Bronchial epithelial cell (primary cell): ENCODE measurements at places on chromosomes 6 and 20. TPM values are rescaled to one million over a fixed set of nuclear protein-coding genes. Genes with fewer than 3 reads are reported as not detected.

- no peak for DNase-seq
Observed at GRCh38 chr6:148811459-148811858, 64.6 kb downstream of the UST start.

GRCh38 chr6:135148889-135149288 is 32.2 kb upstream of the MYB start:
- DNase-seq: no peak

DNA sequence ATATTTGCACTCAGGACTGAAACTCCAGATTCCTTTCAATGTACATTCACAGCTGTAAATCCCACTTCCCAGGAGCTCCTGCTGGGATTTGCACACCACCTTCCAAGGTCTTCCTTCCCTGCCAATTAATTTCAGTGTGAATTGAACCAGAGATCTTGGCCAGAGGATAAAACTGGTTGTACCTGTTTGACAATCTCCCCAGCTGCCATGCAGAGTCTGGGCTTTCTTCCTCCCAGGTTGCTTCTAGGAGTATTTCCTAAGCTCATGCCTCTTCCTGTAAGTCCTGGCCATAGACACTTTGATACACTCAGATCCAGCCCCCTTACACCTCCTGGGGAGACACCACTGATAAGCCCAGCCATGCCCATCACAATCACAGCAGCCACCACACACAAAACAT is 15.6 kb downstream of the MAFB start:
- peak; percentile 58 for DNase-seq

DNA sequence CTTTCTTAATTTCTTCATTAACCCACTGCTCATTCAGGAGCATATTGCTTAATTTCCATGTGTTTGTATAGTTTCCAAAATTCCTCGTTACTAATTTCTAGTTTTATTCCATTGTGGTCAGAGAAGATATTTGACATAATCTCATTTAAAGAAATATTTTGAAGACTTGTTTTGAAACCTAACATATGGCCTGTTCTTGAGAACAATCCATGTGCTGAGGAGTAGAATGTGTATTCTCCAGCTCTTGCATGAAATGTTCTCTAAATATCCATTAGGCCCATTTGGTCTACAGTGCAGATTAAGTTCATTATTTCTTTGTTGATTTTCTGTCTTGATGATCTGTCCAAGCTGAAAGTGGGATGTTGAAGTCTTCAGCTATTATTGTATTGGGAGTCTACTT is 251.7 kb downstream of the ALDH8A1 start:
- no peak for DNase-seq

DNA sequence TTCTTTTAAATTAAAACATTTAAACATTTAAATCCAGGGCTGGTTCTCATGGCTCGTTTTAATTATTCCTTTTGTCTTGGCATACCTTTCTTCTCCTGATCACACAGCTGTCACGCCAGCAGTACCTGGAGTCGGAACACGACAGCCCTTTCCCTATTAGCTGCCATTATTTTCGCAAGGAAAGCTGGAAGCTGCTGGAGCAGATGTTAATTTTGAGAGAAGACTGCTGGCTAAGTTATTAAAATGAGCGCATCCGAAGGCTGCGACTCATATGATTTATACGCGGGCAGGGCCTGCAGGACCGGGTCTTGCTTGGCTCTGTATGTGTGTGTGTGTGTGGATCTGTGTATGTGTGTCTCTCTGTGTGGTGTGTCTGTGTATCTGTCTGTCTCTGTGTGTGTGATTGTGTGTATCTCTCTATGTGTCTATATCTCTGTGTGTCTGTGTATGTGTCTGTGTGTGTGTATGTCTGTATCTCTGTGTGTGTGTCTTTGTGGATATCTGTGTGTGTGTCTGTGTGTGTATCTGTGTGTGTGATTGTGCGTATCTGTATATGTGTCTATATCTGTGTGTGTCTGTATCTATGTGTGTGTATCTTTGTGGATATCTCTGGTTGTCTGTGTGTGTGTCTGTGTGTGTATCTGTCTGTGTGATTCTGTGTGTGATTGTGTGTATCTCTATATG is 191.5 kb downstream of the CDH4 start:
- no peak for DNase-seq

- peak; percentile 96 for DNase-seq
Observed at GRCh38 chr6:33271468-33272274, at the start of the genes RPS18 and VPS52. Gene RPS18 (plus strand): TSS chr6:33272075. CDS start chr6:33272120, 45 bp downstream. Gene VPS52 (minus strand): TSS chr6:33271876. CDS start chr6:33271675, 201 bp downstream.

DNA sequence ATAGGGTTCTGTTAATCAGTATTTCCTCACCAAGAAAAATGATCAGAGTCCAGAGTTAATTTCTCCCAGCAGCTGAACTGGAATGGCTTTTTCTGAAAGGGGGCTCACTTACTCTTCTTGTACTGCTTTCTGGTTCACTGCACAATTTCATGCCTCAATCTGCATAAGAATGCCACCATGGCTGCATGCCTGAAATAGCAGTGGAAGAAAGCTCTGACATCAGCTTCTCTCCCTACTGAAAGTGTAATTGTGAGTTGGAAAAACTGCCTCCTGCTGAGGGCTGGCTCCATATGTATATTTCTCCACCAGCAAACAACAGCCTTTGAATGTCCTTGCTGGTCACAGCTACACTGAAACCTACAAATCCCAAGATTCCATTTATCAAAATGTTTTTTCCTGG is 1027.2 kb upstream of the GJE1 start:
- no peak for DNase-seq

DNA sequence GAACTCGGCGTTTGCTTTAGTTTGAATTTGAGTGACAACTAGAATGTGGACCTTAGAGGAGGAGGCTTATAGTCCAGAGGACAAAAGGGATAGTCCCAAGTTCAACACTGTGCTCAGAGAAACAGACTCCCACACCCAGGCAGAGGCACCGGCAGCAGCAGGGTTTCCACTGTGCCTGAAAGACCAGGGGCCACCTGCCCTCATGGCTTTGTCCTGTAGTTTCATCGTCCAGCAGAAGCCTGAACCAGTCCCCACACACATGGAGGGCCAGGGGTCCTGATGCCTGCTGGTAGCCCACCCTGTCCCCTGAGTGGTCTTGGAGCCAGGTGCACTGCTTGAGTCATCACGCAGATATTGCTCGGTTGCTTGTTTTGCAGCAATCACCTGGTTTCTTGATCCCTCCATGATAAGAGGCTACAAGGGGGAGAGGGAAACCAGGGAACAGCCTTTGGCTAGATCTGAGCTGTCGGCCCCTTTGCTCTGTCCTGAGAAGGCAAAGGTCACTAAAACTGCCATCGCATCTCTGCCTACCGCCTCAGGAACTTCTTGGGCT is 7.2 kb upstream of the ACSS1 start:
- DNase-seq: no peak

DNA sequence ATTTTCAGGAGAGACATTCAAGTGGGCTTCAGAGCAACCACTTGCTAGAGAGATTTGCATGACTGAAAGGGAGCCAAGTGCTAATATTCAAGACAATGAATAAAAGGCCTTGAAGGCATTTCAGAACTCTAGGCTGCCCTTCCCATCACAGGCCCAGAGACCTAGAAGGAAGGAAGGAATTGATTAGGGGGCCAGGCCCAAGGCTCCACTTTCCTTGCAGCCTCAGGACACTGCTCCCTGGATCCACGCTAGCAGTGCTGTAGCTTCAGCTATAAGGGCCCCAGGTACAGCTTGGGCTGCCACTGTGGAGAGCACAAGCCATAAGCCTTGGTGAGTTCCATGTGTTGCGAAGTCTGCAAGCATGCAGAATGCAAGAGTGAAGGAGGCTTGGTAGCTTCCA is 731.9 kb upstream of the FLRT3 start:
- DNase-seq: no peak

DNA sequence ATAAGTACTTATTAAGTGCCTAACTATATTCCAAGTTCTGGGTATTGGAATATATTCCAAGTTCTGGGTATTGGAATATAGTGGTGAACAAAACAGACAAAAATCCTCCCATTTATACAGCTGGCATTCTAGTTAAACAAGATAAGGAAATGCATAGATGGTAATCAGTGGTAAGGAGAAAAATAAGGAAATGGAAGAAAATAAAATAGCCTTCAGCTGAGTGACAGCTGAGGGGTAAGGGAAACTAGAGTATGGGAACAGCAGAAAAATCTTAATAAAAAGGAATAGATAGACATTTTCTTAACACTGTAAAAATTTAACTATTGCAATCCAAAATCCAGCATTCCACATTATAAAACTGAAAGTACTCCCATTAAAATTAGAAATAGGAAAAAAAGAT is 17.2 kb upstream of the WFDC10A start:
- DNase-seq: no peak

NRN1 gene
- not detected in 2 replicates for total RNA-seq

RNASET2 gene
- total RNA-seq: 13.2 and 15.0 TPM in 2 replicates

RAB32 gene
- total RNA-seq: 125 and 230 TPM in 2 replicates

HSPA1L gene
- 0.53 and 1.4 TPM in 2 replicates for total RNA-seq

SYCP2 gene
- 0.26 and 0.51 TPM in 2 replicates for total RNA-seq

CAGE1 gene
- 0.13 TPM in 1 of 2 replicates, not detected in the other for total RNA-seq
